ENCODE measurements at places on chromosomes 2 and 18. TPM values are rescaled to one million over a fixed set of nuclear protein-coding genes. Genes with fewer than 3 reads are reported as not detected.

The MAP3K19 gene
- not detected for total RNA-seq

The SLC38A11 gene
- total RNA-seq = 0.62 TPM

DNA sequence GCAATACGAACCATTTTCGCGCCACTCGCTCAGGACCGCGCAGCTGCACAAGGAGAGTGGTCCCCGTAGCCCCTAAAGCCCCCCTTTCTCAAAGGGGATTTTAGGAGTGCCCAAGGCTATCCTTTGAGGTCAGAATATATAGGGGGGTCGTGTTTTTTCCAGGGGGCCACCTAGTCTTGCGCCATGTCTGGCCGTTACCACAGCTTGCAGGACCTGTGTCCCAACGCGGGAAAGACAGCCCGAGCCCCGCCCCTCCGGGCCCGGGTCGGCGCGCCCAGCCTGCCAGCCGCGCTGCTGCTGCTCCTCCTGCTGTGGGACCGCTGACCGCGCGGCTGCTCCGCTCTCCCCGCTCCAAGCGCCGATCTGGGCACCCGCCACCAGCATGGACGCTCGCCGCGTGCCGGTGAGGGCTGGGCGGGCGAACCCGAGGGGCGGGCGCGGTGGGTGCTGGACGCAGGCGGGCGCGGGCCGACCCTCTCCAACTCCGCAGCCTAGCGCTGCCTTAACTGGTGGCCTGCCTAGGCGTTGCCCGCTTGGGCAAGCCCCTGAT lies at the start of gene CDCA7:
CDCA7 (plus strand) TSS at position 291 of the 550 bp plus-strand sequence; CDS start at position 383, 92 bp downstream.
- DNase-seq = peak; percentile 66

- DNase-seq = peak; percentile 63
Measured at GRCh38 chr2:53559302-53559966, 208.2 kb upstream of the CHAC2 start.

- DNase-seq = no peak
Measured at GRCh38 chr2:217791551-217791950, 211.2 kb downstream of the TNS1 start.

- peak; percentile 14 for DNase-seq
Measured at GRCh38 chr2:203225423-203226039, 13.3 kb upstream of the CYP20A1 start.

DNA sequence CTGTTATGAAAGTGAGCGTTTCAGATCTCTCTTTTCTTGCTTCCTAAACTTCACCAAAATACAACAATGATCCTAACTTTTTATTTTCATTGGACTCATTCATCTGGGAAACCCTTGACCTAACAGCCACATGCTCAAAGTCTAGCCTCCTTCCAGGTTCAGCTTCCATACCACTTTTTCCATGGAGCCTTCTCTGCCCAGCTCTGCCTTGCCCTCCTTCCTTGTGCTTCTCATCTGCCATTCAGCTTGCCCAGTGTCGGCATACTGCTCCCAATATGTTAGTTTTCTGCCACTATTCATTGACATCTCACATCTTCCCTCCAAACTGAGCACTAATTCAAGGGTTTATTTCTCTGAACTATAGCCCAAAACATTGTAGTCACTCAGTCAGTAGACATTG lies 214.7 kb downstream of the RAD51AP2 start:
- DNase-seq = peak; percentile 69

DNA sequence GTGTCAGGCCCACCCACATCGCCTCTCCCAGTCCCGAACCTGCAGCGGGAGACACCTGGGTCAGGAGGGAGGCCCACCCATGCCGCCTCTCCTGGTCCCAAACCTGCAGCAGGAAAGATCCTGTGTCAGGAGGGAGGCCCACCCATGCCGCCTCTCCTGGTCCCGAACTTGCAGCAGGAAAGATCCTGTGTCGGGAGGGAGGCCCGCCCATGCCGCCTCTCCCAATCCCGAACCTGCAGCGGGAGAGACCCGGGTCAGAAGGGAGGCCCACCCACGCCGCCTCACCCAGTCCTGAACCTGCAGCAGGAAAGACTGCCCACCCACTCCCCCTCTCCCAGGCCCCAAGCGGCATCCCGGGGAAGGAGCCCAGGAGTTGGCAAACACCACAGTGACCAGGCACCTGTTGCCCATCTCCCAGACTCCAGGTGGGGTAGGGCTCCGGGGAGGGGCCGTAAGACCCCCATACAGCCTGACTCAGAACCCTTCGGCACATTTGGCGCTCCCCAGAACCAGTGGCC lies 7.8 kb downstream of the SLC66A2 start:
- DNase-seq = no peak
